KBM-7 (cell line): ENCODE measurements at places on chromosomes 13 and 19.

- no peak for DNase-seq
Observed at GRCh38 chr19:1018932-1019615, 1.8 kb downstream of the TMEM259 start.

DNA sequence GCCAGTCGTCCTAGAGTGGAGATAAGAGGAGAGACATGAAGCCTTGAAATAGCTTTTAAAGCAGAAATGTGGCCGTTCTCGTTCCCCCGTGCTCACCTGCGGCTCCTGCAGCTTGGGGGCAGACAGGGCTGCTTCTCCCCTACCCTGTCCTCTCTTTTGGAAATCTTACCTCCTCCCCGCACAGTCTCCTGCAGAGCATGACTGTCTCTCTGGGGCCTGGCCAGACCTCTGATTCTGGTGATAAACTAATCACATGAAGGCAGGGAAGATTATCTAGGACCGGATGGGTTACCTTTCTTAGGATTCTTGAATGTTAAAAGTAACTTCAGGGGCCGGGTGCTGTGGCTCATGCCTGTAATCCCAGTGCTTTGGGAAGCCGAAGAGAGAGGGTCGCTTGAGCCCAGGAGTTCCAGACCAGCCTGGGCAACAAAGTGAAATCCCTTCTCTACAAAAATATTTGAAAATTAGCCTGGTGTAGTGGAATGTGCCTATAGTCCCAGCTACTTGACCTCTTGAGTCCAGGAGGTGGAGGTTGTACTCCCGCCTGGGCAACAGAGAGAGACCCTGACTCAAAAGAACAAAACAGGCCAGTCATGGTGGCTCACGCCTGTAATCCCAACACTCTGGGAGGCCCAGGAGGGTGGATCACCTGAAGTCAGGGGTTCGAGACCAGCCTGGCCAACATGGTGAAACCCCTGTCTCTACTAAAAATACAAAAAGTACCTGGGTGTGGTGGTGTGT is 8.1 kb downstream of the CEBPA start:
- DNase-seq: no peak

GRCh38 chr13:73610799-73611592 is 523.2 kb downstream of the KLF12 start:
- no peak for DNase-seq

DNA sequence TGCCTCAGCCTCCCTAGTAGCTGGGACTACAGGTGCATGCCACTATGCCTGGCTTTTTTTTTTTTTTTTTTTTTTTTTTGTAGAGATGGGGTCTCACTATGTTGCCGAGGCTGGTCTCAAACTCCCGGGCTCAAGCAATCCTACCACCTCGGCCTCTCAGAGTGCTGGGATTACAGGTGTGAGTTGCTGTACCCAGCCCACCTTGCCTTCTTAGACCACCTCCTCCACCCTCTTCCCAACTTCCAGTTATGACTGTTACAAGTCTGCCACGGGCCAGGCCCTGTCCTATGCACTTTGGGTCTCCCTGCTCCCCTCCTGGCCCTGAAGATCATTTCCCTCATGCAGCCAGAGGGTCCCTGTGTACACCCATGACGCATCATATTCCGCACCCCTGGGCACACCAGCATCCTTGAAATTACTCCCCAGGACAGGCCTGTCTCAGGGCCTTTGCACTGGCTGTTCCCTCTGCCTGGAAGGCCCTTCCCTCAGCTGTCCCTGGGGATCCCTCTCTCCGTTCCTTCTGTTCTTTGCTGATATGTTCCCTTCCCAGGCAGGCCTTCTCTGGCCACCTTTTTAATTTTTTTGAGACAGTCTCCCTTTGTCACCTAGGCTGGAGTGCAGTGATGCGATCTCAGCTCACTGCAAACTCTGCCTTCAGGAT is 3.0 kb downstream of the LGALS4 start:
- no peak for DNase-seq

GRCh38 chr19:38634757-38635482 is 12.5 kb upstream of the ACTN4 start:
- peak; percentile 81 for DNase-seq

GRCh38 chr13:76645632-76646031 is 240.6 kb downstream of the KCTD12 start:
- DNase-seq: no peak

DNA sequence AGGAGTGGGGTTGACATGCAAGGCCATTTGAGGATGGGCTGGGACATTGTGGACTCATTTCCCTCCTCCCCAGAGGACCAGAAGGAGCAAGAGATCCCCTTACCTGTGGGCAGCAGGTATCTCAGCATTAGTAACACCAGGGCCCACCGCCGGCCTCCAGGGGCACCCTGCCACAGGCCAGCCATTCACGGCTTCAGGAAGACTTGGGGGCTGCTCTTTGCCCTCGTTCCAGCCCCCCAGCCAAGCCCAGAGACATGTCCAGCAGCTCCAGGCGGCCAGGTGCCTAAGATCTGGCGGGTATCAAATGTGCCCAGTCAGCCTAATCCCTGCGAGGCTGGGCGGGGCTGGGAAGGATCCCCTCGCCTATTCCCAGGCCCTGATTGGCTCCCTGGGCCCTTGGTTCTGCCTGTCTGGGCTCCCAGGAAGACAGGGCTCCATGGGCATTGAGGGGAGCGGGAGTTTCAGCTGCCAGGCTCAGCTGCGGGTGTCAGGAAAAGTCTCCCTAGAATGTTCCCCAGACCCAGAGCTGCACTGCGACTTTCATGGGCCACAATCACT is 21.3 kb upstream of the OR1M1 start:
- DNase-seq: no peak

DNA sequence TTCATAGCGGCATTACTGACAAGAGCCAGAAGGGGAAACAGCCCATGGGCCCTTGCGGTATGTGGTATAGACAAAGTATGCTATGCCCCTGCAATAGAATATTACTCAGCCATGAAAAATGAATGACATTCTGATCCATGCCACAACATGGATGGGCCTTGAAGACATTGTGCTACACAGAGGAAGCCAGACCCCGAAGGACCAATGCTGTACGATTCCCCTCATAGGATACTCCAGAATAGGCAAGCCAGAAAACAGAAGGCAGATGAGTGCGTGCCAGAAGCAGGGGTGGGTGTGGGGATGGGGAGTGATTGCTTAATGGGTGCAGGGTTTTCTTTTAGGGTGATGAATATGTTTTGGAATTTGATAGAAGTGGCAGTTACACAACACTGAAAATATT is 342.0 kb downstream of the TEX29 start:
- no peak for DNase-seq

GRCh38 chr13:40664350-40665125 is 1.9 kb downstream of the FOXO1 start:
- no peak for DNase-seq

- no peak for DNase-seq
Observed at GRCh38 chr13:48043789-48044503, 6.4 kb downstream of the NUDT15 start.

DNA sequence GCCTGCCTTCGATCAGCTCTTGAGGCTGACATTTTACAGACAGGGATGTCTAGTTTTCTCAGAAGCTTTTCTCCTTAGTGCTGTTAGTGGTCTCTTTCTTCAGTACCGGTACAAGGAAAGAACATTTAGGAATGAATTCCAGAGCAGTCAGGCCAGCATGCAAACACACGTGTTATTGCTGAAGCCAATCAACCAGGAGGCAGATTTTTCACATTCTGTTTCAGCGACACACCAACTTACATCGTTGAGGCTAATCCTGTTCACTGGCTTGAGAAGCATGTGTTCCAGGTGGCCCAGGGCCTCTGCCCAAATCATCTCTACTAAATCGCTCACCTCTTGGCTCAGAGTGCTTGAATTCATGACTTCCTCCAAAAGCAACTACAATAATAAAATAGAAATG is 19.2 kb downstream of the PARP4 start:
- no peak for DNase-seq

GRCh38 chr19:2221918-2222317 is 14.2 kb downstream of the PLEKHJ1 start:
- no peak for DNase-seq

DNA sequence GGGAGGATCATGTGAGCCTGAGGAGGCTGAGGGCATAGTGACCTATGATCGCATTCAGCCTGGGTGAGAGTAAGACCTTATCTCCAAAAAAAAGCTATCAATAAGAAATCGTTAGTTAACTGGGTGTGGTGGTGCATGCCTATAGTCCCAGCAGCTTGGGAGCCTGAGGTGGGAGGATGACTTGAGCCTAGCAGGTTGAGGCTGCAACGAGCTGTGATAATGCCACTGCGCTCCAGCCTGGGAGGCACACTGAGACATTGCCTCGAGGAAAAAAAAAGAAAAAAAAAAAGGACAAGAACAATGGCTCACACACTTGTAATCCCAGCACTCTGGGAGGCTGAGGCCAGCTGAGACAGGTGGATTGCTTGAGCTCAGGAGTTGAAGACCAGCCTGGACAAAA is 16.2 kb downstream of the PSPC1 start:
- no peak for DNase-seq
